D721Med (cell line): ENCODE measurements at places on chromosomes 2 and 18.

- DNase-seq = no peak
Measured at GRCh38 chr2:176268976-176269318, 295 bp upstream of the MTX2 start.

GRCh38 chr2:96083064-96083939 is 33.1 kb downstream of the ADRA2B start:
- DNase-seq = no peak

GRCh38 chr2:234212534-234212933 is 162.0 kb downstream of the SPP2 start:
- no peak for DNase-seq

- DNase-seq = no peak
Measured at GRCh38 chr2:69581774-69582581, 61.6 kb downstream of the AAK1 start.

GRCh38 chr18:70377317-70377799 is 88.5 kb downstream of the SOCS6 start:
- DNase-seq = no peak

DNA sequence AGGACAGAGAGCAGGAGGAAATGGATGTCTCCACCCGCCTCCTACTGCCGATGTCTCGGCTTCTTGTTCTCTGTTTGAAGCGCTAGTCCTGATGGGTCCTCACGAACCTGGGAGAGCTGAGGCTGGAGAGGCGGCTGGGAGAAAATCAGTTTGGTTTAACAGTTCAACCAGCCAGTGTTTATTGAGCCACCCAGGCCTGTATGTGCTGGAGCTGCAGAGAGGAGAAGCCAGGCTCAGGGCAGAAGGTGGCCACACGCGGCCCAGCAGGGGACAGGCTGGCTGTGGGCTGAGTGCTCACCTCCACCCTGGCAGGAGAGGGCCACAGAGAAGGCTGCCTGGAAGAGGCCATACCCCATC is 202.1 kb downstream of the CYP26B1 start:
- no peak for DNase-seq

DNA sequence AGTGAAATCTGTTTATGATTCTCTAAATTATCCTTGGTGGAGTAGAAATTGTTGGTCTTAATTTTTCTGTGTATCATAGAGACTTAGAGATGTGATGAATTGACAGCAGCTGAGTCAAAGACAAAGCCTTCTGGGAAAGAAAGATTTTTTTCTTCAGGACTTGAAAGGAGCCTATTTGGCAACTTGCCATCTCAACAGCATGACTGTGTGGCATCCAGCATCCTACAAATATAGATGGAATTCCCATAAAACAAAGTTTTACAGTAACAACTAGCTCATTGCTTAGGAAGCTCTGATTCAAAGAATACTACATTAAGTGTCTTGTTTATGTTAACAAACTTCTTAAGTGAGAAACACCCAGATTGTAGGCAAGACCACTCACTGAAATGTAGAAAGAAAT is 79.2 kb upstream of the SETBP1 start:
- no peak for DNase-seq

GRCh38 chr2:176999301-176999700 is 213.3 kb upstream of the HNRNPA3 start:
- DNase-seq = no peak

DNA sequence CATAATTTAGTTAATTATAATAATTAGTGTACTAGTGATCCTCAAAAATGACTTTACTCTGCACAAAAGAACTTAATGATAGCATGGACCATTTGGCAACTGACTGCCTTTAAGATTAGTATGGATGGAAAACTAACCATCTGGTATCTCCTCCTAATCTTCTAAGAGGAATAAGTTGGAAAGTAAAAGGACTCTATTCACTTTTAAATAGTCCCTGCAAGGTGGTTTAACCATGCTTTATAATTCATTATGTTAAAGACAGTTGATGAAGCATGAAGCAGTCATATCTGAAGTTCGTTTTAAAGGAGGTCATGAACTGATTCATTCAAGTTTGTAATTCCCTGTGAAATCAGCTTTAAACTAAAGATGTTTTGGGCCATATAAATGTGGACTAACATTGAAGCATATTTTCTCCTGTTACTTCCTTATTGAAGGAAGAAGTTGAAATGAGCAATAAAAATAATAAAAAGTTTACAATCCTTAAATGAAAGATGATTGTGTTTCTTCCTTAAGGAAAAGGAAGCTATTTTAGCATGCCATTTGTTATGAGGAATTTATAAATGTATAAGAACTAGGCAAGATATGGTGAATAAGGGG is 446.0 kb downstream of the XIRP2 start:
- no peak for DNase-seq

GRCh38 chr2:64054161-64054915 is 35.1 kb upstream of the VPS54 start:
- no peak for DNase-seq
